ENCODE measurements at places on chromosomes 11 and 22.

DNA sequence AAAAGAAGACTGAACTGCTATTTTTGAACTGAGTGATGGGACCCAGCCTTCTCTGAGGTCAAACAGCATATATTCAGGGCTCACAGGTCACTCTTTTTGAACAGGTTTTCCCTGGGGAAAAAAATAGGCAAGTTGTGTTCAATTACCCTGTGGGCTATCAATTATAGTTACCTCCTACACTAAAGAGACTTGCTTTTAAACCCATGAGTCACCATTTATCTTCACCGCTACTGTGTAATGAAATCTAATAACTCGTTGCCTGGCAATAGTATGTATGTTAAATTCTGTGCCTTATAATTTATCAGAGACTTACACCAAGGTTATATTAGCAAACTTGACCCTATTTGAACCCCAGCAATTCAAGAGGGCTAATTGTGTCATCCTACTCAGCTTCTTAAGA is 98.5 kb downstream of the CYP2R1 start:
- no peak for DNase-seq

DNA sequence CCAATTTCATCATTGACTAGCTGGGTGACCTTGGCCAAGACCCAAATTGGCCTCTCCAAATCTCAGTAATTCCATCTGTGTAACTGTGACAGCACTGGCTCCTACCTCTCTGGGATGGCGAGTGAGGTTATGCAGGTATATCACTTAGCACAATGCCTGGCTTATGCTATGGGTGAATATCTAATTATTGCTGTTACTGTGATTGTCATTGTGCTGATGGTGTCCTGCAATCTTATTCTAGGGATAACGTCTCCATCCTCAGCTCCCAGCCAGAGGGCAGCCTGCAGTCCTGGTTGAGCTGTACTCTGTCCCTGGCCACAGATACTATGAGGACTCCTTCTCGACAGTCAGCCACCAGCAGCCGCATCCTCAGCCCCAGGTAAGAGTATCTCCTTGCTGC is 164.8 kb upstream of the SEZ6L start:
- DNase-seq = no peak

GRCh38 chr22:23835484-23836144 is 3.2 kb downstream of the DERL3 start:
- DNase-seq = peak; percentile 28

DNA sequence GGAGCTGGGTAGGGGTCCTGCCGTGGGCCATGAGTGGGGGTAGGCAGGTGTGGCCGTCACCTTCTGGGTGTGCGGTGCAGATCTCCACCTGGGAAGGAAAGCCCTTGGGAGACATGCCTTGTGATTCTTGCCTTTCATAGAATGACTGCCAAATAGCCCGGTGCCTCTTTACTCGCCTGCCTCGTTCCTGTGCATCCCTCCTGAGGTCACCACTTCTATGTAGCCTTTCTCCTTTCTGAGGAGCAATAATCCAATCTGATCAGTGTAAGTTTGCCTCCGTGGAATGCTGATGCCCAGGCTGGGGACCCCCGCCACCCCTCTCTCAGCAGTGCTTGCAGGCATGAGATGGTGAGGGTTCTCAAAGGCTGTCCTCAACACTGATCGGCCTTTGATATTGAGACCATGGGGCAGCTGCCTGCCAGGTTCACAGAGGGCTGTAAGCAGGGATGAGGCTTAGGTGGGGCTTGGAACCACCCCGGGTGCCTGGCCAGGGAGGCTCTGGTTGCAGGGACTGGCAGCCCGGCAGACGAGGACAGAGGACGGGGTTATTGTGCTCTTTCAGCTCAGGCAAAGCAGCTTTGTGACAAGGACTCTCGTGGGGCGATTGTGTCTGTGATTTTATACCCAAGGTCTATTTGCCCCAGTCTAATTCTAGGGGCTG is 86.1 kb upstream of the WNT7B start:
- DNase-seq = no peak
